C1 segment of cervical spinal cord (tissue), 14 donors: ENCODE measurements at places on chromosomes 2 and 18.

GRCh38 chr2:195168369-195168768 lies 488.7 kb upstream of the SLC39A10 start:
- no peak for DNase-seq

DNA sequence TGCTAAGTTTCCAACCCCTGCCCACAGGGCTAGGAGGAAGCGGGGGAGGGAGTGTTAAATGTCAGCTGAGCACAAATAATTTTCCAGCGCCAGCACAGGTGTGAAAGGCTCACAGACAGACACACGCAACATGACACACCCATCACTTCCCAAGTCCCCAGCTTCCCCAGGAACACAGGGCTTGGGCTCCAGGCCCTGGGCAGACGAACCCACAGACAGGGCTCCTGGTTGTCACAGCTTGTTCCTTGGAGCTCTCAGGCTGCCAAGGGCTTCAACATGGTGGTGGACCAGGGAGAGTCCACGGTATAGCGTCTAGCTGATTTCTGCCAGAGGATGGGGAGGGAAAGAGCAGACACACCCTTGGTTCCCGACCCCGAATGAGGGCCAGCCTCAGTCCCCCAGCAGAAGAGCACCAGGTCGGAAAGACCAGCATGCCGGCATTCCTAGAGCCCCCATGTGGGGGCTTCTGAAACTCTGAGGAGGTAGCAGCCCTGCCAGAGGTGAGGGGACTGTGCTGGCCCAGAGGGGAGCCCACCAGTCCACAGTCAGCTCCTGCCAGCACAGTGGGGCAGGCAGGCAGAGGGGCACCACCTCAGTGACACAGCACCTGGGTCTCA lies 1.9 kb downstream of the DUSP2 start:
- no peak for DNase-seq

DNA sequence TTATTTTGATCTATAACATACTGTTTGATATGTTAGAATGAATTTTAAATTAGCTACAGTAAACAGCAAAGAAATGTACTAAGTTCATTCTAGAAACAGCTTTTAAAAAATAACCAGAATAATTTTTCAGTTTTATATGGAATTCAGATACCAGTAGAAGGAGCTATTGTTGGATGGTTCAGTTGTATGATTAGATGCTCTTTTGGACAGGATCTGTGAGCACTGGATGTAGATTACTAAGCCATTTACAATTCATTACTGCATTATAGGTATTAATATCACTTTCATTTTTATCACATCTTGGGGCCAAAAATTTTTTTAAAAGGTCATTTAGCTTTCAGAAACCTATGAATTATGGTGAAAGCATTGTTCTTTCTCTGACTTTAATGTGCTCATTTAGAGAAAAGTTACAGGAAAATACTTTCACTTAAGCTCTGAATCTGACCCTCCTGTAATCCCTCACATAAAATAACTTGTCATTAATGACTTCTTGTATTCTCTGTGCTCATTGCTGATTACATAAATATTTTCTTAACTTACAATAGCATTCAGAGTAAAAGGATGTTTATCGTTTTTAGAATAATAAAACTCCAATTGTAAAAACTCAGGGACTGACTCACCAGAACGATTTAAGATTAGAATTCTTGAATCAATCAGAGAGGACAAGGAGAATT lies 750.2 kb downstream of the SLC4A3 start:
- no peak for DNase-seq

DNA sequence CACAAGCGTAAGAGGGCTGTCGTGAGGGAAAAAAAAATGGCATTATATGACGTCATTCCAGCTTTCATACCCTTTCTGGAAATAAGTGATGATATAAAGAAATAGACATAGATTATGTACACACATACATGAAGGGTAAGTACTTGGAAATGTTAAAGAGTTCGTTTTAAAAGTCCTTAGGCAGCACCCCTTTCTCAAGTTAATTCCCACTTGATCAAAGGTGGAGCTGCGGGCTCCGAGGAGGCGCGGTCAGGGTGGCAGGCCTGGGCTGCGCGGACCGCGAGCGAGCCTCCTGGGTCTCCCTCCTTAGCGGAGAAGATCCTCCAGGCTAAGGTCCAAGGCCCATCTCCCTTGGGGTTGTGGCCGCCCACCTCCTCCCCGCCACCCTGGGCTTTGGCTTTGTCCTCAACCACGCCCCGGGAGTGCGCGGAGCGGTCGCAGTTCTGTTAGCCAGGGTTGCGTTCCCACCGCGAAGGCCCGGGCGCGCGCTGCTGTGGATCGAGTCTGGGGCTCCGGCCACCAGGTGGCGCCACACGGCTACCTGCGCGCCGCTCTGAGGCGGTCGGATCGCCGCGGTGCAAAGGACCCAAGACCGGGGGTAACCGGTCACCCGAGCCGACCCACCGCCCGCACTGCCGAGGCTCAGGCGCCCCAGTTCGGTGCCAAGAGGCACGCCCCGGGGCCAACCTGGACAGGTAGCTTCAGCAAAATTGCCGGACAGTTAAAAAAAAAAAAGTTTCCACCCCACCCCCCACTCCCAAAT lies 66.8 kb downstream of the HNRNPLL start:
- peak; percentile 31 for DNase-seq

DNA sequence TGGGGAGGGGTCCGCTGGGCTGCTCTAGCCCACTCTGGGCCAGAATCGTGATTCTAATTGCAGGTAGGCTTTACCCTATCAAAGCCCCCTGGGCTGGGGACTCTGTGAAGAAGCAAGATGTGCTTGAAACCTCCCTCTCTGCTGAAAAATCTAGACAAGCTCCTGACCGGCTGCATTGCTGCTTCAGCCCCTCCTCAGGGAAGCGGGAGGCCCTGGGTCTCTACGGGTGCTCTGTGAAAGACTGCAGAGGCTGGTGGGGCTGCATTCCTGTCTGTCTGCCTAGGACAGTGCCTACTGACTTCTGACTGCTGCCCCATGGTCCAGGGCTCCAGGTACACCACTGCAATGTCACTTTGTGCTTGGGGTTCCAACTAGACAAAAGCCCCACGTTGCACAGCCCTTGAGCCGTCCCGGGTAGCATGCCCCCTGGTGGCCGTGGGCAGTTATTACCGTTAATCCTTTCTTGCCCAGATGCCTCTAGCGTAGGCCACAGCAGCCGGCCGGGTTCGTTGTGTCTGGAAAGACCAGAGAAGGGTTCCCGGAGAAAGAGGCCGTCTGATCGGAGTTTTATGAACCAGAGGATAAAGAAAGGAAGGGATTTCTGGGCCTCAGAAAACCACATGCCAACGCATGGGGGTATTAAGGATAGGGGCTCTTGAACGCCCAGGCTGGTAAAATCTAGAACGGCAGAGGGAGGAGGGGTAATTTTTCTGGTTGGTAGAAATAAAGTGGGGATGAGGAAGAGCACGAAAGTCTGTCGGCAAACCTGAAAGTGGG lies 15.9 kb upstream of the C1QL2 start:
- DNase-seq = no peak

DNA sequence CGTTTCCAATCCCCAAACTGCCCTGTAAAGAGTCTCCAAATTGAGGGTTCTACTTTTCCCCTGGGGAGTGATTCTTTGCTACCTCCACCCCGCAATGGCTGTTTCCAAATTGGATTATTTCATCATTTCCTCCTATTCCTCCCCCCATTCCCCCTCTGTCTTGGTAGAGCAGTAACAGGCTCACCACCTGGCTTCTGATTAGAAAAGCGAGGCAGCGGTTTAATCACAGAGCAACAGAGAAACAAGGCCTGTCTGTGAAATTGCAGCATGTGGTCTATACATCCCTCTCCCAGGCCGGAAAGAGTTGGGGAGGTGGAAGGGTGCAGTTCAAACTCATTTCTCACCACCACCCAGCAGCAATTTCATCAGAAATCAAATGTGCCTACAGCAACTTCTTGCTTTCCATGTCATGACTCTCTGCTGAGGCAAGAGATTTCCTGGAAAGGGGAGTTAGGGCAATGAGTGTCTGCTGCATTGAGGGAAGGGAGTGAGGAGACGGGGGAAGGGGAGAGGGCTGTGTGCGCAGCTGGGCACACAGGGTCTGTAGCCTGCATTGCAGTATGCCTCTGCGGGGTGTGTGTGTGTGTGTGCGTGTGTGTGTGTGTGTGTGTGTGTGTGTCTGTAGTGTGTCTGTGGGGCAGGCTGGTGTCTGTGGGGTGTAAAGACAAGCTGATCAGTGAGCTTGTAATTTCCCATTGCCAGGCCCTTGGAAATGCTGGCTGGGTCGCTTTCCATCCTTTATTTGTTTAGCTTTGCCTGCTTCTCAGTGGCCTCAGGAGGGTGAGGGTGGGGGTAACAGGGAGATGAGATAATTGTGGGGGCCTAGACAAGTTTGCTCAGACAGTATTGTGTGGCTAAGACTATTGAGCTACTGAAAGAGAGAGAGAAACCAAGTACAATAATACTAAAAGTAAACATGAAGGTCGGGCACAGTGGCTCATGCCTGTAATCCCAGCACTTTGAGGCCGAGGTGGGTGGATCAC lies 13.5 kb upstream of the IGFBP2 start:
- no peak for DNase-seq

- DNase-seq = no peak
Measured at GRCh38 chr2:76283350-76283749, 572.6 kb upstream of the GCFC2 start.

- no peak for DNase-seq
Measured at GRCh38 chr18:35005963-35006577, 35.1 kb upstream of the MAPRE2 start.

GRCh38 chr2:47198985-47199451 lies 43.9 kb upstream of the STPG4 start:
- DNase-seq = no peak

- DNase-seq = no peak
Measured at GRCh38 chr18:47953471-47953931, 23.0 kb upstream of the SMAD2 start.

DNA sequence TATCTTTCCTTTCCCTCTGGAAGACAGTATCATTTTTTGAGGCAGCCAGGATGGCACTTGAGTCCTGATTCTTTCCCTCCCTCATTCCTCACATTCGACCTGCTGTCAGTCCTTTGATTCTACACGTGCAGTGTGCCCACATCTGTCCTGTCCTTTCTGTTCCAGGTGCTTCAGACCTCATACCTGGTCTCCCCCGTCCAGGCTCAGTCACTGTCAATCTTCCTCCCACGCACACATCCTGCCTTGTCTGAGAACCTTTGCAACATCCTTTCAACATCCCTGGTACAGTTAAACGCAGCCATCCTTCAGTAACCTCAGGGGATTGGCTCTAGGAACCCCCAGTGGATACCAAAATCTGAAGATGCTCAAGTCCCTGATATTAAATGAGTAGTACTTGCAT lies 10.1 kb downstream of the BCL2 start:
- no peak for DNase-seq

DNA sequence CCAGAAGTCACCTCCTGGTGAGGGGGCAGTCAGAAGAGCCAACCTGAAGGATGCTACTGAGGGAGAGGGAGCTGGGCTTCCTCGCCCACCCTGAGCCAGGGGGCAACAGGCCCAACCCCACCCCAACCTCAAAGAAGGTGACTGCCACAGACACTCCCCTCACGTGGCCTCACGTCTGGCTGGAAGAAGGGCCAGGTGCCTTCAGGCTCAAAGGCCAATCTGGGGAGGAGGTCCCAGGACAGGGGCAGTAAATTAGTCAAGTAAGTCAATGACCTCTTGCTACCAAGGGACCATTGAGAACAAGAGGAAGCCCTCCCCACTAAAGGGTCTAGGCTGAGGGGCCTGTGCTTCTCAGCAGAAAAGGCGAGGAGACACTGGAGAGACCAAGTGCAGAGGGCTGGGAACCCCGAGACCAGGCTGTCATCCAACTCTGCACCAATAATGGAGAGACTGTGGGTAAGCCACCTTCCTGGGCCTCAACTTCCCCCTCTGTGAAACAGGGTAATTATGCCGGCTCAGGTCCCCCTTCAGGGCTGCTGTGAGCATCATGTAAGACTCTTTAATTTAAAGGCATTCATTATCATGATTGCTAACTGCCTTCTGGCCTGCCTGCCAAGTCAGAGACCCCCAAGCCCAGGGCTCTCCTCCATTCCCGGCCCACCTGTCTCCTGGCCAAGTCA lies 20.2 kb upstream of the TNS1 start:
- no peak for DNase-seq

DNA sequence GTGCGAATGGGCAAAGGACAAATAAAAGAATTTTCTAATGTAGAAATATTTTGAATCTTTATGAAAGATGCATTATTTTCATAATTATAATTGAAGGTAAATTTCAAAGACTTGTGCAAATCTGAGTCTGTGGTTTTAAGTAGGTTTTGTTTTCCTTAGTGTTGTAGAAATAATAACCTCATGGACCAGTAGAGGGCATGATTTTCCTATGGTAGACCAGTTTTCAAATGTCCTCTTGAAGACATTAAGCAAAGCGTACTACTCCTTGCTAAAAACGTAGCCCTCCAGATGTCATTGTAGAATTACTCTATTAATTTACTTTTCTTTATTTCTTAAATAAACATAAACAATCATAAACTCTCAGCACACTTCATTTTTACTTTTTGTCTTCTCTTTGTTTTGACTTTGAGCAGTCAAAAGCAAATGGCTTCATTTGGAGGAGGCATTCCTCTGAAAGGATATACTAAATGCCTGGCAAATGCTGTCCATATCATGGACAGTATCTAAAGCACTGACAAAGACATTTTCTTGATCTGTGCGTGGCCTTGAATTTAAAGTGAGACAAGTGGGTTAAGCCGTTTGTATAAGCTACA lies 85.8 kb upstream of the FAM237A start:
- DNase-seq = peak; percentile 2

- no peak for DNase-seq
Measured at GRCh38 chr2:96098900-96099590, 17.3 kb downstream of the ADRA2B start.

DNA sequence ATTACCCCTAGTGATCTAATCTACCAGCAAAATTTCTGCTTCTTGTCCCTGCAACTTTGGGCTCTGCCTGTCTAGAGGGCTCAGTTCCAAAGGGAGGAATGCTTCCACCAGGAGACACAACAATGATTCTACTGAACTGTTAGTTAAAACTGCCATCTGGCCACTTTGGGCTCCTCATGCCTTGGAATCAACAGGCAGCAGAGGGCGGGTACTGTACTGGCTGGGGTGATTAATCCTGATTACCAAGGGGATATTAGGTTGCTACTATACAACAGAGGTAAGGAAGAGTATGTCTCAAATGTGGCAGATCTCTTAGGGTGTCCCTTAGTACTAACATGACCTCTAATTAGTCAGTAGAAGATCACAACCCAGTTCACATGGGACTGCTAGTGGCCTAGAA lies 21.4 kb downstream of the HADHA start:
- DNase-seq = peak; percentile 38

DNA sequence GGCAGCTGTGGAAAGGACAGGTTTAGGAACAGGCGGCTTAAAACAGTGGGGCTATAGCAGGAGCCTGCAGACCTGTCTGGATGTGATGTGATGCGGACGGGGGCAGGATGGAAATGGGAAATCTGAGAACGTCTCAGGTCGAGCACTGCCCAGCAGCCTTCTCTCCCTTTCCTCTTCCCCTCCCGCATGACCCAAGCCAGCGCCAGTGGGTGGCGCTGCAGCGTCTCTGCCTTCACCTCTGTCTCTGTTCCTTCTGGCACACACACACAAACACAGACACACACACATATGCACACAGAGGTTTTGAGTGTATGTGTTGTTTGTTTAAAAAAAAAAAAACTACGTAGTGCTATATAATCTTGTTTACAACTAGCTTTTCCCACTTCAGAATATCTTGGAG lies 82.0 kb upstream of the SLC66A3 start:
- no peak for DNase-seq
